Midbrain (tissue), 1 donor: ENCODE measurements at places on chromosomes 6 and 20.
A peak's percentile ranks its signal among the peaks of the same experiment; 100 is the strongest.

DNA sequence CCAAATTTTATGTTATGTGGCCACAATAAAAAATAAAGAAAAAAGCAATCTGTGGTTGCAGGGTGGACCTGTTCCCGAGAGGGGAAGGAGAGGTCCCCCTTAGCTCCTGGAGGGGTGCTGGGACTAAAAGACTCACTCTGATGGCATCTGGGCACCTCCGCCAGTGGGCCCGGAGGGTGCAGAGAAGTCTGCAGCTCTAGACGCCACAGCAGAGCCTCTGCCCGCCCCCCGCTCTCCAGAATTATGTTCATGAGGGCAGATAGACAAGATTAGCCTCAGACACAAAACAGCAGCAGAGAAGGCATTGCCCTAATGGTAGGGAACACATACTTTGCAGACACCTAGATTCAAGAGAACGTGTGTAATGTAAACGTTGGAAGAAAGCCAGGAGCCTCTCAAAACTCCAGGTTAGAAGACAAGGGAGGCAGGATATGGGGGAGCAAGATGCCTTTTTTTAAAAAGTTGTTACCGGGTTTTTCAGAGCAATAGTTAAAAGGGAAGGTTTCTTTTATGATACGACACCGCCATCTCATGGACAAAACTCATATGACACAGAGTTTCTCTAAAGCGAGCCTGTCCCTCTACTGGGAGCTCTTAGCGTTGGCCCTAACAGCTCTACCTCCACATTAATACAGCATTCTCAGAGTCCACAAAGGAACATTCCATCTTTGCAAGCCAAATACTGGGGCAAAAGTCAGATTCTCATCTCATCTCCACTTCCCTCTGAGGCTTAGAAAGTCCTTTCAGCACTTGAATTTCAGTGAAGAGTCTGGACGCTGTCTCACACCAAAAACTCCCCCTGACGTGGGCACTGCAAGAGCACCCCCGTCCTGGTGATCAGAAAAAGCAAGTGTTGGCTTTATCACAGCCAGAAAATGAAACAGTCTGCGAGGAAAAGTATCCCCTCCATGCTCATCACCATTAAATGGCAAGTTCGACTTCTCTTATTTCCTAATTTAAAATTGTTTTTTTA lies 47.2 kb downstream of the FOXF2 start:
- peak; percentile 69 for DNase-seq

DNA sequence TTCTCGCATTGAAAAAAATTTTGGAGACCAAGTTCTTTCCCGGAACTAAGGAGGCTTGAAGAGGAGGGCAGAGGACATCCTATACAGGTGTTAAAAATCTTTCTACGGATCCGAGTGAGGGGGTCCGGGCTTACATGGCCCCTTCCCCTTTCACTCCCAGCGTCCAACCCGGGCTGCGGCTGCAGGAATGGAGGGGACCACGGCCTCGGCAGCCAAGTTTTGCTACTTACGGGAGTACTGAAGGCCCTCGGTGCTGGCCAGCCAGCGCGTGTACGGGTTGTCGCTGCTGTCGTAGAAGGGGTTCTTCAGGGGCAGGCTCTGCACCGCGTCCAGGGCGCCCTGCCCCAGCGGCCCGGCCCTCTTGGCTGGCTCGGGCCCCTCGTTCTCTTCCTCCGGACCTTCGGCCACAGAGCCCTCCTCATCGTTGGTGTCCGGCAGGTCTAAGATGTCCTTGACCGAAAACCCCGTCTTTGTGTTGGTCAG lies 642 bp downstream of the NKX2-2 start:
- peak; percentile 57 for DNase-seq

- no peak for DNase-seq
Measured at GRCh38 chr6:160300076-160300695, 41.6 kb upstream of the SLC22A2 start.

DNA sequence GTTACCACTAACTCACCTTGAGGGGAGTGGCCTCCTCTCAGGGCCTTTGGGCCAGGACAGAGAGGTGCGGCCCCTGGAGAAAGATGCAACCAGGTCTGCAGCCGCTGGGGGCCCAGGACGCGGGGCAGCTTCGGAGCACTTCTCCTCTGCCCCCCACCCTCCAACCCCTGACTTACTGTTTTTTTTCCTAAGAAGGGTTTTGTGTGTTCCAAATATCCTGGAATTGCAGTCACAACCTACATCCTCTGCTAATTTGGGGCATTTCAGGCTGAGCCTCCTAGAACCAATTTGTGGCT lies 1.7 kb downstream of the LINC00237 start:
- no peak for DNase-seq

DNA sequence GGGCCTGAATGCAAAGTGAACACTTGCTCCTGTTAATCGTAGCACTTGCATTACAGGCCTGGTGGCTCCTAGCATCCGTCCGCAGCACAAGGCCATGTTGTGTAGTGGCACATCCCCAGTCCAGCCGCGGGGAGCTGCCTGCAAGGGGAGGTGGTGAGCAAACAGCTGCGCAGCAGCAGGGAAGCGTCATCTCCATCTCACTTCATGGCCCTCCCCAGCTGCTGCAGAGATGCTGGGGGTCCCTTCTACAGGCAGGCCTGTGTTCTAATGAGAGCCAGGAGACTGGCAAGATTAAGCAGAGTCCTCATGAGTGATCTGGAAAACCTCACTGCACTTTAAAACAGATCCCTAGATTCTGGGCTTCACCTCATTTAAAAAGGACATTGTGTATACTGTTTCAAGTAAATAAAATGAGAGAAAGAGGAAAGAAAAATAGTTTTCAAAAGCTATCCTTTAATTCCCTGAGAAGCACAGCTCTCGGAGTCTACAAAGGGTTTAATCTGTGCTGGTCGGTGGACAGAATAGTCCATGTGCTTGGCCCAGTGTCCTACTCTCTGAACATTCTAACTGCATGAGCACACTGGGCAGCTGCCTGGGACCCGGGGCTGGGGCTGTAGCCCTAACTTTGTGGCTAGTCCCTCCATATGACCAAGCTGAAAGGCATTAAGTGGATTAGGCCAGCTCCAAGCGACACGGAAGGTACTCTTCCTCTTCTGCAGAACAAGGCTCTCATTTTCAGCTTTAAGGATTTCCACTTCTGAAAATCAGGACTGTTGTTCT lies 125.8 kb downstream of the LY86 start:
- DNase-seq = no peak

DNA sequence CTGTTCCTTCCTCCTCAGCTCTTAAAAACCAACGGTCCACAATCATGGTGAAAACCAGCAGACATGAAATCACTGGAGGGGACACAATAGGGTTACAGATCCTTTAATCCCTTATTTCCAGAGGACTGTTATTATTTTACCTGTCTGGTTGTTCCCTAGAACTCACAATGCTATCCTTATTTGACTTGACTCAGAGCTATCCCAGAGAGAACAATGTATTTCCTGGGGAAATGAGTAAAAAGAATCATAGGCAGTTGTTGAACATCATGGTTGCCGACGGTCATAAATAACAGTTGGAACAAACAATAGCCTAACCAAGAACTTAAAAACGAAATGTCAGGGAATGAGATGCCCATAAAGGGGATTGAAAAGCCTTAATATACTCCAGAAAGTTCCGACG lies 9.3 kb downstream of the OR2H1 start:
- no peak for DNase-seq

DNA sequence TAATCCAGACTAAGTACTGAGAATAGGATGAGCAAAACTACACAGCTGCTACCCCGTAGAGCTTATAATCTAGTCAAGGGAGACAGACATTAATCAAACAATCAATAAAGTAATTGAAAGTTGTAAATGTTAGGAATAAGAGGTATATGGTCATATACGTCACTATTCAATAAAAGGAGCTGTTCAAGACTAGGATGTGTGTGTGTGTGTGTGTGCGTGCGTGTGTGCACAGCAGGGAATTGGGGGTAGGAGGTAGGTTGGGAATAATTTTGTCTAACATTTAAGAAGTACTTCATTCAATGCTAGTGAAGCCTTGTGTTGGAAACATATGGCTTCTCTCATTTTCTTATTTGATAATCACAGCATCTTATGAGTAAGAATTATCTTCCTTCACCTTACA lies 41.8 kb downstream of the SESN1 start:
- DNase-seq = no peak

DNA sequence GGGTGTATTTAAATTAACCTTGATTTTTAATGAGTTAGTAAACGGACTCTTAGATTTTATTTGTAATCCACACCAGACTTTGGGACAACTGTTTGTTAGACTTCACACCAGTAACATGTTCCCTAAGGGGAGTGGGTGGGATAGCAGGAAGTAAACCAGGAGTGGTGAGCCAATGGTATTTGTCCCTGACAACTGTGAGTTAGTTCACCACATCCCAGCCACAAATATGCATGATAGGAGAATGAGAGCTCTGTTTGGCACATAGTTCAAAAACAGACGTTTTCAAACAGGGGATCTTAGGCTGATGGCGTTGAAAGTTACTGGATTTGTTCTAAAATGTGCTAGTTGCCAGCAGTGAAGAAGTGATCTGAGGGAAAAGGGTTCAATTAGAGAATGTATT lies 18.7 kb upstream of the COL10A1 start:
- DNase-seq = no peak

DNA sequence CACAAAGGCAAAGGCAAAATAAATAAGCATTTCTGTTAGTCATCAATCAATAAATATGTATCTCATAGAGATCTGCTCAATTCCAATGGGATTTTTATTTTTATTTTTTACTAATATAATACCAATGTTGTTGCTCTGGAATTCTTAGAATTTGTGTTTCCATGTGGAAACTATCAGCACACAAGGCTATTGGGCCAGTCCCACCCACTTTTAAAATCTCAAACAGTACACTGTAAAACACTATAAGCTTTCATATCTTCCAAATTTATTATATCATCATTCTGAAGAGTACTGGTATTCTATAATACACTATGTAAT lies 563.8 kb upstream of the MARCKS start:
- no peak for DNase-seq

- no peak for DNase-seq
Measured at GRCh38 chr20:45918779-45919537, 7.0 kb upstream of the PLTP start.

- no peak for DNase-seq
Measured at GRCh38 chr6:105733556-105734162, 330.8 kb upstream of the PREP start.

GRCh38 chr20:1894951-1895673 lies at the start of gene SIRPA:
SIRPA (plus strand) TSS chr20:1895407; CDS start chr20:1895448, 41 bp downstream.
- DNase-seq = peak; percentile 81

DNA sequence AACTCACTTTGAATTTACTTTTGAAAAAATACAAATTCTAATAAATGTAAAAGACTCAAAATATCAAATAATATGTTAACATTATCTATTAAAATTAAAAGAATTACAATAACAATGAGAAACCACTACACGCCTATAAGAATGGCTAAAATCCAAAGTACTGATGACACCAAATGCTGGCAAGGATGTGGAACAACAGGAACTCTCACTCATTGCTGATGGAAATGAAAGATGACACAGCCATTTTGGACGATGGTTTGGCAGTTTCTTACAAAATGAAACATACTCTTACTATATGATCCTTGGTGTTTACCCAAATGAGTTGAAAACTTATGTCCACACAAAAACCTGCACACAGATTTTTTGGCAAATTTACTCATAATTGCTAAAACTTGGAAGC lies 15.6 kb upstream of the STX11 start:
- no peak for DNase-seq

- no peak for DNase-seq
Measured at GRCh38 chr6:105519954-105520353, 117.1 kb upstream of the PREP start.

- DNase-seq = no peak
Measured at GRCh38 chr6:149910721-149911151, 12.2 kb downstream of the RAET1G start.

DNA sequence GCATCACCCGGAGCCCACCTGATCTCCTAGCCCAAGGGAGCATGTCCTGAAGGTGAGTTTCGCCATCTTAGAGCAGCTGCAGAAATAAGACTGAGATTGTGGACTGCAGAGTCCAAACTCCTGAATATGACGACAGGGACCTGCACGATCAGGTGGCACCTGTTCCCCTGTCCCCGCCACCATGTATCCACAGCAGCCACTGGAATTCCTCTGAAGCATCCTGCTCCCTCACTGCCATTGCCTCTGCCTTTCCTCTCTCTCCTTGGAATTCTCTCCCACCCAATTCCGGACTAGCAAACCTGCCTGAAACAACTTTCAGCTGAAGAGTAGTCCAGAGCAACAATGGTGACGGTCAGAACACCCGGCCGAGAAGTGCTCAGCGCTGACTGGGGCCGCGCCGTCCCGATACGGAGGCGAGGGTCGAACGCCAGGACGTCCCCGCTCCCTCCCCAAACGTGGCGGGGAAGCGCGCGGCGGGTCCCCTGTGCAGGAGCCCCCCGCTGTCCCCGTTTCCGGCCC lies 694 bp upstream of the FAM120B start:
- DNase-seq = no peak

DNA sequence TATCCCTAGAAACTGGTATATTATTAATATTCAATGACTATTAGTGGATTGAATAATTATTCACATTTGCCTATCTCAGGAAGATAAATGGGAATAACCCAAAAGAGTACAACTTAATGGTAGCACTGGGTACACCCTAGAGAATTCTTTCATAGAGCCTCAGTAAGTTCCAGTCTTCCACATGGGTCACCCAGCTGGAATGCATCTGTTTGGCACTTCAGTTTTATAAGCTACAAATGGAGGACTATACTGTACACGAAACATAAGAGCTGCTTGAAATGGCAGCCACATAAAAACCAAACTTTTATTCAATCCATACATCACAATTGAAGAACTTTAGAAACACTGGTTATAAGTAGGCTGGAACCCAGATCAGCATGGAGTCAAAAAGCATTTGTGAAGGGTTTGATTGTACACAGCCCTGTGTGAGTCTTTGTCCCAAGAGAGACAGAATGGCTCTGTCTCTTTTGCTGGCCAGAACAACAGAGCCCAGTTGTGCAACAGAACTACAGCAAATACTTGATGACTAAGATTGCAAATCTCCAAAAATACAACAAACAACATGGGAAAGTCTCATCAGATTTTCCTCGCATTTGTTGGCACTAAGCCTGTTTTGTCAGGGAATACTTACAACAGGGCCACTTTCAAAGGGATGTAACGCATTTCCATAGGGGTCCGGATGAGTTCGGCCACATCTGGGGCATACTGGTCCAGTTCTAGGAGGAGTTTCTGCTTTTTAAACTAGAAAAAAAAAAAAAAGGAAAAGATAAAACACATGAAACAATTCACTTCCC lies 39.5 kb downstream of the PIGU start:
- DNase-seq = peak; percentile 86

DNA sequence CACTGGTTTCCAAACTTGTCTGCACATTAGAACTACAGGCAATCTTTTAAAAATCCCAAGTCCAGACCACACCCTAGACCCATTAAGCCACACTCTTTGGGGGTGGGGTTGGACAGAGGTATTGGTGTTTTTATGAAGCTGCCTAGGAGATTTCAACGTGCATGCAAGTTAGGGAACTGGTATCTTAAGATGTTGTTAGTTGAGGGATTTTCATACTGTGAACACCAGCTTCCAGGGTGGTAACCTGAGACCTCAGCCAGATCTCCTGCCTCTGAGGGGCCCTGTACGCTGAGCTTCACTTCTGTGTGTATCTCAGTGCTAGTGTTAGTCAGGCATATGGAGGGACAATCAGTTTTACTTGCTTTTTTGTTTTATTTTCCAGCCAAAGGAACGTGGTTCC lies 138.0 kb downstream of the UTRN start:
- DNase-seq = no peak
